ENCODE measurements at places on chromosomes 13 and 19.

- DNase-seq = no peak
Measured at GRCh38 chr13:99129951-99130350, 70.7 kb upstream of the UBAC2 start.

GRCh38 chr19:44573627-44574026 is 39.7 kb upstream of the IGSF23 start:
- DNase-seq = no peak

DNA sequence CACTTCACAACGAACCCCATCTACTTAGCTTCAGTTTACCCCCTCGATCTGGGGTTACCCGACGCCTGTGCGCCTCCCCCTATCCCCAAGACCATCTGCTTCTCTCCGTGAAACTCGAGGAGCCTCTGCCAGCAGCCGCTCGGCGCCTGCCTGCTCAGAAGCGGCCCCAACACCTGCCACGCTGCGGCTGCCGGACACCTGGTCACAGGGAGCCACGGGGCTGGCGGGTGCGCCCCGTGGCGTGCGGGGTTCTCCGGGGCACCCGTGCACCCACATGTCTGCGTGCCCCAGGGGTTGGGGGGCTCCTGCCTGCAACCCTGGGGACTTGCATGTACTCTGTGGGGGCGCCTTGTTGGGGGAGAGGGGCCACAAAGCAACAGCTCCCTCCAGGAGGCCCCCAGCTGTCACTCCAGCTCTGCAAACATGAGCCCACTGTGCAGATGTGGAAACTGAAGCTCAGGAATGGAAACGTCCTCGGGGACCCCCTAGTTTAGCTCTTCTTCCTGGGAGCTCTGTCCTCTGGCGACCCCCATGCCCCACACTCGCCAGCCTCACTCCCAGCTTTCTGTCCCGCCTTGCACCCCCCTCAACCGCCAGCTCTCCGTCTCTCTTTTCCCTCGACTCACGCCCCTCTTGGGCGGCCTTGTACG is 7.0 kb upstream of the SEMA6B start:
- DNase-seq = no peak

- no peak for DNase-seq
Measured at GRCh38 chr13:43687038-43687437, 99.7 kb downstream of the ENOX1 start.

- no peak for DNase-seq
Measured at GRCh38 chr13:53068585-53069520, 40.2 kb downstream of the OLFM4 start.

All from cardiac septum (tissue), 1 donor.